Activated naive CD4-positive, alpha-beta T cell treated with anti-CD3 and anti-CD28 coated beads for 36 hours (primary cell): ENCODE measurements at places on chromosomes 1 and 21.

DNA sequence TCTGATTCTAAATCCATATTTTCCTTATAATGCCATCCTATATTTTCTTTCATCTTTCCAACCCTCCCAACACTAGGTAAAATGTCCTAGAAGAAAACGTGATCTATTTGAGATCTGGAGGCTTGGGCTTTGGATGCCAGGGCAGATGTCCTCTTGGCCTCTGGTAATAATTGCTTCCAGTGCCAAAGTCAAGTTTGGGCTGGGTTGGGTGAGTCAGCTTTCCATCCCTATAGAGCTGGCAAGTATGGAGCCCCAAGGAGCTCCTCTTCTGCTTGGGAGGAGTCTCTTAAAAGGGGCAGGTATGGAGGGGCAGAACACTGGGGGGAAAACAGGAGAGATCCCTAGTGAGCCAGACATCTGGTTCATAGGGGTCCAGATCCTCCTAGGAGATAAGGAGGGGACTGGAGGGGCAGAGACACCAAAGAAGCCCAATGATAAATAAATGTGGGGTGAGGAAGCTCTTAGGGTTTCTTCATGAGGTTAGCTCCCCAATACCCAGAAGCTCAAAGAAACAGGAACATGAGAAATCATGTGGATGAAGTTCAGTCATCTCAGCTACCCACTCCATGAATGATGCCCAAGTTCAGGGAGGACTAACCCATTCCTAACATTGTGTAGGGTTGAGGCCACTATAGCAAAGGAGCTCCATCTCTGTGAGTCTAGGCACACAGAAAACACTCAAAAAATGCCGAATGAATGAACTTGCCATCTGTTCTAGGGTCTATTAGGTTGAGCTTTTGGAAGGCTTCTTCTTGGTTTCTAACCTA is 3.5 kb downstream of the C1orf116 start:
- DNase-seq = no peak

GRCh38 chr1:115329965-115330364 is 8.1 kb downstream of the NGF start:
- DNase-seq = no peak

GRCh38 chr1:185349556-185349955 is 32.5 kb upstream of the IVNS1ABP start:
- DNase-seq = no peak

- no peak for DNase-seq
Observed at GRCh38 chr1:170623171-170623570, 40.8 kb upstream of the PRRX1 start.

GRCh38 chr1:246476771-246477170 is 30.3 kb downstream of the SMYD3 start:
- DNase-seq = no peak

DNA sequence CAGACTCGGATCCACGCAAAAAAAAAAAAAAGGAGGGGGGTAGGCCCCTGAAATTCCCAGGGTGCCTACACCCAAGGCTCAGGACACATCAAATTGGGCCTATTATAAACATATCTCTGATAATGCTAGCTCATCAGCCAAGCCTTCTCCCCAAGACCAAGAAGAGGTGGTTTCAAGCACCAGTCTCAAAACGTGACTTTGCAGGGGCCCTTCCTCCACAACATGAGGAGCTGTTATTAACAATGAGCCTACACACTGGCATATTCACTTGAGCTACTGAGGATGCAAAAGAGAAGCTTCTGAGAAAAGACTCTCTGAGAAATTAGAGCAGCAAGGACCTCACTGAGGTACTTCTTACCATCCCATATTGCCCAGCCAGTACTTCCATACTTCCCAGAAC is 32.7 kb downstream of the ERI3 start:
- DNase-seq = no peak

DNA sequence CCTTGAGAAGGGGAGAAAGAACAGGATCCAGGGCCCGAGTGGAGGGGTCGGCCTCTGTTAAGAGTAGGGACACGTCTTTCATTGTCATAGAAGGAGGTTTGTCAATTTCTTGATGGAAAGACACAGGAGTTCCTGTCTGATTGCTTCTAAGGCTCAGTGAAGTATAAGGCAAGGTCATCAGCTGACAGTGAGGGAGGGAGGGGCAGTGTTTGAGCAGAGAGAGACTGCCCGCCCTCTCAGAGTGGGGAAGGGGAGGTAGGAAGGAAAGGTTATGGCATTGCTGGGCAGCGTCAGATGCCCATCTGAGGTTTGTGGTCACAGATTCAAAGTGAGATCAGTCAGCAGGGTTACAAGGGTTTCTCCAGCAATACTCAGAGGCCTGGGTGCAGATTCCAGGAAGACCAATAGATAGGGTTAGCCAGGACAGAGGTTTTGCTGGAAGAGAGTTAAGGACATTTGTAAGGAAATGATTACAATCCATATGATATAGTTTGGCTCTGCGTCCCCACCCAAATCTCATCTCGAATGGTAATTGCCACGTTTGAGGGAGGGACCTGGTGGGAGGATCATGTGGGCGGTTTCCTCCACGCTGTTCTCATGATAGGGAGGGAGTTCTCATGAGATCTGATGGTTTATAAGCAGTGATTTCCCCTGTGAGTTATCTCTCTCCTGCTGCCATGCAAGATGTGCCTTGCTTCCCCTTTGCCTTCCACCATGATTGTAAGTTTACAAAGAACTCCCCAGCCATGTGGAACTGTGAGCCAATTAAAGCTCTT is 127.2 kb upstream of the GJB5 start:
- no peak for DNase-seq

GRCh38 chr1:220999872-221000863 is 120.9 kb downstream of the HLX start:
- no peak for DNase-seq

DNA sequence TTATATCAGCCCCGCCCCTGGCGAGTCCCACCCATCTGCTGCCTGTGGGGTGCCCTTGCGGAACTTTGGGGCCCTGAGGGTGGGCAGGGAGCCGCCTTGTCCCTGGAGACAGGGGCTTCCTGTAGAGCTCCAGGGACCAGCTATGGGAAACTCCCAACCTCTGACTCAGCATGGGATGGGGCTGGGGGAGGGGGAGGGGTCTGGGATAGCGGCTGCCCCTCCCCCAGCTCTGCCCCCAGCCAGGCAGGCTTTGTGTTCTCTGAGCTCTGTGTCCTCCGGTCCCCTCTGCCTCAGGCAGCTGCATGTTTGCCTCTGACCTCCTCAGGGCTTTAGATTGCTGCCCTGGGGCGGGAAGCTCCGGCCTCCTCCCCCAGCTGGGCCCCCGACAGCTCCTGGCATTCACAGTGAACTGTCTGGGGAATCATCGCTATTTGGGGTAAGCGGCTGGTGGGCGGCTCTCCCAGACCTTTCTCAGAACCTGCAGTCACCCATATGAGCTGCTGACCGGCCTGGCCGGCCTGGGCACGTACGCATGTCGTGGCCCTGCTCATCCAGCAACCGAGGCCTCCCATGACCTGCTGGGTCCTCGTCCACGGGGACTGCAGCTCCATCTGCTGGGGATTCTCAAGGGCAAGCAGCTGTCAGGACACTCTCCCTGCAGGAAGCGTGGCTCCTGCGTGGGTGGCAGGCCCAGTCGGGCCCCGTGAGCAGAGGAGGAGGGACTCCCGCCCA is 17.1 kb downstream of the ARHGEF16 start:
- no peak for DNase-seq

DNA sequence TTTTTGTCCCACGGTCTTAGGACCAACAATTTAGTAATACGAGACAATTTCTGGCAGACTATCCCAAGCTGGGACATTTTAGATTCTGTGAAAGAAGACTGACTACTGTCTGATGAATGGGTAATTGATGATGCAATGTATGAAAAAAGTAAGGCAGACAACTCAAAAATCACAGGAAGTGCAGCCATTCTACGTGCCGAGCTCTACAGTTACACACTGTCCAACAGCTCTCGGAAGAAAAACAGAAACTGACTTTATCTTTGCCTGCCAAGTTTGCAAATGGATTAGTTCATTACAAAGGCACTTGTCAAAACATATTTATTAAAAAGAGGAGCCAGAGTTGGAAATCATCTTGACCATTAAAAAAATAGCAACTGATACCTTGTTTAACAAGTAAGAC is 31.3 kb downstream of the ZBTB8B start:
- no peak for DNase-seq

DNA sequence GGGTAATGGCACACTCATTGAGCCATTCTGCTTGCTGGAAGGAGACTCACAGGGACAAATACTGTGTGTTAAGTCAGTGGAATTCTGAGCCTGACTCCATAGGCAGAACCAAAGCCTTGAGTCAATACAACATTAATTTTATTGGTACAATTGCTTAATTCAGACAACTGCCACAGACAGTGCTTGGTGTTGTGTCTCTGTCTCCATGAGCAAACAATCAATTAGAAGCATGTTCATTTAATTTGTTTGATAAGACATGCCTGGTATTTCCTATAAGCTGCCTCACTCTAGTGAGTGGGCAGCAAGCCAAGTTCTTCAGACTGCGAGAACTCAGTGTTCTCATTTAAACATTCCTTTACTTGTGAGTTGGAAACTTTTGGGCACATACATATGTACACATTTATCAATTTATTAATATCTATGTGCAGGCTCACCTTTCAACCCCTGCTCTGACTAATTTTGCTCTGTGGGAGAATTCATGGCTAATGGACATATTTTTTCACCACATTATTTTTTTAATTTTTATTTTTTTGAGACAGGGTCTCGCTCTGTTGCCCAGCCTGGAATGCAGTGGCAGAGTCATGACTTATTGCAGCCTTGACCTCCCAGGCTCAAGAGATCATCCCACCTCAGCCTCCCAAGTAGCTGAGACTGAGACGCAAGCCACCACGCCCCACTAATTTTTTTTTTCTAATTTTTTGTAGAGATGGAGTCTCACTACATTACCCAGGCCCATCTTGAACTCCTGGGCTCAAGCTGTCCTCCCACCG is 4.5 kb upstream of the SRSF10 start:
- DNase-seq = no peak

DNA sequence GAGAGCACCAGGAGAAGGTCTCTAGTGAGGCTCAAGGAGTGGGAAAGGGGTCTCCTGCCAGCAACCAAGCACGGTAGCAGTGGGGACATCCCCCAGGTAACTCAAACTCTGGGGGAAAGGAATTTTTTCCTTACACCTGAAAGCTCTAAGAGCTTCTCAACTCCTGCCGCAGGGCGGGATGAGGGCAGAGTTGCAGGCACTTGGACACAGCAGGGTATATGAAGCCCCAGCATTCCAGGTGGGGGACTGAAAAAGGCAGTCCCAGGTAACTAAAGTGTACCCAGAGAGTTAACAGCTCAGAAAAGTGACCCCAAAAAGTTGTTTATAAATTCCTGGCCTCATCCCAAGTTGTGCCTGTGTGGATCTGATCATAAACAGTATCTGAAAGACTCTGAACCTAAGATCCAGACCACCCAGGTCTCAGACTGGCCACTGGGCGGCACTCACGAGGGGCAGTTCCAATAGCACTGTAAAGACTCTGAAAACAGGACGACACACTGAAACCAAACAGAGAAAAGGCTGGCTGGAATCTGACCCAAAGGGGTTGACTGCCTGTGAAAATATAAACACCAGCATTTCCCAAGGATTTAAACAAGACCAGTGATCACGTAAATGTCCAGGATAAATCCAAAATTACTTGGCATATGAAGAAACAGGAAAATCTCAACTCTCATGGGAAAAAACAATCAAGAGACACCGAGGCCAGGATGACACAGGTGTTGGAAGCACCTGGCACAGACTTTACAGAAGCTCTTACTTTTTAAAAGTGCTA is 47.5 kb downstream of the HSF2BP start:
- peak; percentile 18 for DNase-seq

- DNase-seq = no peak
Observed at GRCh38 chr1:68051475-68051874, 1.0 kb upstream of the DIRAS3 start.

DNA sequence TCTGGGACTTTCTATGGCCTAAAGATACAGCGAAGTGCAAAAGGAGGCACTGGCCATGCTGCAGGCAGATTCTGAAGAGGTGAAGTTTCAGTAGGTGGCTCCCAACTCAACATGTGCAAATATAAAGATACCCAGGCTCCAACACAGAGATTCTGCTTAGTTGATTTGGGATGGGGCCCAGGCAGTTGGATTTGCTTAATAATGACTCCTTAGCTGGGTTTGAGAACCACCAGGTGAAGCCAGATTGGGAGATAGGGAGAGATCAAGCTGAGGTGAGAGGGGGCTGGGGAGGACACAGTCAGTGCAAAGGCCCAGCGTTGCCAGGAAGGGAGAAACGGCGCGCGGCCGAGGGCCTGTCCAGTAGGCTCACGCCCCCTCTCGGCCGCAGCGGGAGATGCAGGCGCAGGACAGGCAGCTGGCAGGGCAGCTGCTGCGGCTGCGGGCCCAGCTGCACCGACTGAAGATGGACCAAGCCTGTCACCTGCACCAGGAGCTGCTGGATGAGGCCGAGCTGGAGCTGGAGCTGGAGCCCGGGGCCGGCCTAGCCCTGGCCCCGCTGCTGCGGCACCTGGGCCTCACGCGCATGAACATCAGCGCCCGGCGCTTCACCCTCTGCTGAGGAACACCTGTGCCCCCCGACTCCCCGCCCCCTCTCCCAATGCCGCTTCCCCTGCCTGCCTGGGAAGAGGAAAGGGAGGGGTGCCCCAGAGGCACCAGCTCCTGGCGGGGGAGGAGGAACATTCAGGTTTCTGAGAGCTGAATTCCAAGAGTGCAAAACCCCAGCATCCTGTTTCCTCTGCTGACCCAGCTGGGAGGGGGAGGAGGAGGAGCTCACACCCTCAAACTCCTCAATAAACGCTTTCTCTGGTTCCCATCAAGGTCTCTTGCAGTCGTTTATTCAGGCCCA is 1.2 kb downstream of the FAM167B start:
- peak; percentile 87 for DNase-seq

DNA sequence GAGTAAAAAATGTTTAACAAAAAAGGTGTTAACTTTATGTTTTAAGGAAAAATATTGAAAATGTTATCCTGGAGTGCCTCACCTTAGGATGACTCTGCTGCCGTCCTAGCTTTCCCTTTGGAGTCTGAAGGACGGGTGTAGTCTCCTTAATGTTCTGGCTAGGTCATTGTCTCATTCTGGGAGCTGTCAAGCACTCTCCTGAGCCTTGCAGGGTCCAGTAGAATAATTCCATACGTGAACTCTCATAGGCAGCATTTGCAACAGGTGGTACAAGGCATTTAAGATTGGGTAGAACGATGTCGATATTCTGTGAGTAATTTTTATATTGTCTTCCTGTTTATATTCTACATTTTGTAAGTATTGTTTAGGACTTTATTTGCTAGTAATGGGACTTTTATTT is 283.6 kb upstream of the C1orf105 start:
- DNase-seq = no peak

DNA sequence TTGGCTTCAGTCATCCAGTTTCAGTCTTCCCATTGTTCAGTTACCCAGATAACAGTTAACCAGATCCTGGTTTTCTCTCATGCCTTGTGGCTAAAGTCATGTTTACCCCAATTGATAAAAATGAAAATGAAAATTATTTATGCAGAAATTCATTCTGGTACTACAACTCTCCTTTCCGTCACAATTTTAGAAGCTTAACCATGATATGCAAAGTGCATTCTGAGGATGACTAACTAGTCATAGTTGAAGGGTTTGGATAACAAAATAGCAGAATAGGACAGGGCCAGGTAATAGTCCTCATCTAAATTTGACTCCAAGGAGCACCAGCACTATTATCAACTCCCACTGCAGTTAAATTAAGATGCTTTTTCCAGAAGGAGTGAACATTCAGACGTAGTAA is 94.7 kb downstream of the NTMT2 start:
- no peak for DNase-seq
